HL-60 (cell line): ENCODE measurements at places on chromosomes 5 and 9.
A peak's percentile ranks its signal among the peaks of the same experiment; 100 is the strongest.

- DNase-seq, result no peak
These were observed 186.9 kb downstream of the RGS3 start for GRCh38 chr9:113650207-113651131.

DNA sequence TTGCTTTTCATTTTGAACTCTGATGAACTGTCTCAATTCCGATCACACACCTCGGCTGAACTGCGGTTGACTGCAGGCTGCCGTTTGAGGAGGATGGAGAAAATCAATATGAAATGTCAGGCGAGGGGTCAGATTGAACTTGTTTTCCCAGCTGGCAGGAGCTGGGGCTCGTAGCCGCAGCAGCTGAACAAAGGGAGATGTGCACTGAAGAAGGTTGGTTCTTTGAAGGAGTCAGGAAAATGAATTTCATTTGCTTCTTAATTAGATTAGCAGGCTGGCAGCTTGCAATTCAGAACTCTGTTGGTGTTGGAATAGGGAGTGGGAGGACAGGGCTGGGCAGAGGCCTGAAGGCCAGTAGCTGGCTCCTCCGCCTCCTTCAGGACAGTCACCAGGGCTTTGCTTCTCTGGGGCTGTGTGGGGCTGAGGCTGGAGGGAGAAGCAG, 117.4 kb upstream of the GPR151 start:
- DNase-seq, result no peak

DNA sequence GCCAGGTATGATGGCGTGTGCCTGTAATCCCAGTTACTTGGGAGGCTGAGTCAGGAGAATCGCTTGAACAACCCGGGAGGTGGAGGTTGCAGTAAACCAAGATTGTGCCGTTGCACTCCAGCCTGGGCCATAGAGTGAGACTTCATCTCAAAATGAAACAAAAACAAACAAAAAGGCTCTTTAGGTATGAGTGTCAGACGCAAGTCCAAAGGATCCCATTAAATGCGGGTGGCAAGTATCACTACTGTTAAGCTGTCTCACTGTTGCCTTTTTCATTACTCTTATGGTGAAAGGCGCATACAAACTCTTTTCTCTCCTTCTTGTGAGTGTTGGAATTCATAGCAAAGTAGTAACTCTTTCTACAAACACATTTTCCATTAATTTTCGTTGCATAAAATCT, 688.5 kb upstream of the CHD1 start:
- DNase-seq, result no peak

DNA sequence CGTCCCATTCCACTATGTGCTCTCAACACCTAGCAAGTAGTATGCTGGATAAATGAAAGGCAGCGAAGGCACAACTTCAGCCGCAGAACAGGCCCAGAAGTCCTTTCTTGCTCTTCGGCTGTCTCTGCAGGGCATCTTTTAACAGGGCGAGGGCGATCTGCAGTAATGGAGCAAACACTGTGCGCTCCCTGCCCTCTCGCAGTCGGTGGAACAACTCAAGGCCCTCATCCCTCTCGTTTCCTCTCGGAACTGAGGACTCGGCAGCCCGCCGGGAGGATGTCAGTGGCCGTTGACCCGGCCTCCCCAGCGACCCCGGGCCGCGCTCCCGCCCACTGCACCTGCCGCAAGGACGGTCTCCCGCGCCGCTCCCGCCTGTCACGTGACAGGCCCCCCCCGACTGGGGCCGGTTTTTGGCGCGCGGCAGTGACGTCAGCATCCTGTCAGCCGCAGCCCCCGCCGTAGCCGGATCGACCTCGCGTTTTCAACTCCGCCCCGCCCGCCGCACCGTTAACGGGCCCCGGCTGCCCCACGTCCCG, 1.1 kb downstream of the ZNF367 start:
- DNase-seq, result peak; percentile 75

- no peak for DNase-seq
These were observed 81.0 kb downstream of the MACROH2A1 start for GRCh38 chr5:135318037-135318436.

DNA sequence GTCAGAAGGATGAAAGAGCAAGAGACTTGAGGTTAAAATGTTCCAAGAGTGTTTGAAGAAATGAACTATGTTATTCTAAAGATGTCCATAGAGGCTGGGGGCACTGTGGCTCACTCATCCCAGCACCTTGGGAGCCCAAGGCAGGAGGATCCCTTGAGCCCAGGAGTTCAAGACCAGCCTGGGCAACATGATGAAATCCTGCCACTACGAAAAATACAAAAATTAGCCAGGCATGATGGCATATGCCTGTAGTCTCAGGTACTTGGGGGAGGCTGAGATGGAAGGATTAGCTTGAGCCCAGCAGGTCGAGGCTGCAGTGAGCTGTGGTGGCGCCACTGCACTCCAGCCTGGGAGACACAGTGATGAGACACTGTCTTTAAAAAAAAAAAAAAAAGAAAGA, 2.7 kb downstream of the AOPEP start:
- no peak for DNase-seq

- DNase-seq, result no peak
These were observed 193.9 kb downstream of the ADCY2 start for GRCh38 chr5:7589800-7590199.

DNA sequence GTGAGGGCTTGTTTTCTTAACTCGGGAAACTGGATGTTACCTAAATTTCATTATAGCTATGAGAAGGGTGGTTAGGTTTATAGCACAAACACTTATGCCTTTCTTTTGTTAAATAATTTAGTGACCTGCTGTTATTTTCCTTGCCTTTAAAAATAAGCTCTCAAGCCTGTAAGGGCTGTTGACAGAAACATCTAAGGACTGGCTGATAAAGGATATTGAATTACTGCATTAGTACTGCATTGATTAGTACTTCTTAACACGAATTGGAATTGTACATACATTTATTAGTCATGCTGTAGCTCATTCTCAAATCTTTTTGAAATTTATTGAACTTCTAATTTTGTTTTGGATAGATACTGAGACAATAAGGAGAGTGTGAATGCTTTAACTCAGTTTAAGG, 85.1 kb upstream of the DHFR start:
- DNase-seq, result no peak

DNA sequence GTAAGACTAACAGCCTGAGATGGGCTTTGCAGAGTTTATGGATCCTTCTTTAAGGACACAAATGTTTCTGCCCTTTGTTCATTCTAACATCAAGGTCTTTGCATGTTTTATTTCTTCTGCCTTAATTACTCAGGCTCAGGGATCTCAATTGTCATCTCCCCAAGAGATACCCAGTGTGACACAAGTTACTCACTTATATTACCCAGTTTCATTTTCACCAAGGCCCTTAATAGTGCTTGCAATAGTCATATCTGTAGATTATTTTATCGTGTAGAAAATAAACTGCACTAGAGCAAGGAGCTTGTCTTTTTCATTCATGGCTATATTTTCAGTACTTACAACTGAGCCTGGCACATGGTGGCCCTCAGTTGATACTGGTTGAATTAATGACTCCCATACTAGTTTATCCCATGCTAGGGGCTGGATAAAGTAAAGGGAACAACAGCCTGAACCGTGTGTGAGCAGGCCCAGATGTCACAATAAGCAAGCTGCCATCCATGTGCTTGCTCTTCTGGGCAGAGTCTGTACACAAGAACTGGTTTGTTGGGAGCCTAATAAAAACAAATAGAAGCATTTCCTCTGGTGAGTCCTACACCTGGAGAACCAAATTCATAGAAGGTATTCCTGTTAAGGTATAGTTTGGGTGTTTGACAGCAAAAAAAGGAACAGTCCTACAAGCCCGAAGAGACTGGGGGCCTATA, 112.5 kb upstream of the CD180 start:
- DNase-seq, result no peak

DNA sequence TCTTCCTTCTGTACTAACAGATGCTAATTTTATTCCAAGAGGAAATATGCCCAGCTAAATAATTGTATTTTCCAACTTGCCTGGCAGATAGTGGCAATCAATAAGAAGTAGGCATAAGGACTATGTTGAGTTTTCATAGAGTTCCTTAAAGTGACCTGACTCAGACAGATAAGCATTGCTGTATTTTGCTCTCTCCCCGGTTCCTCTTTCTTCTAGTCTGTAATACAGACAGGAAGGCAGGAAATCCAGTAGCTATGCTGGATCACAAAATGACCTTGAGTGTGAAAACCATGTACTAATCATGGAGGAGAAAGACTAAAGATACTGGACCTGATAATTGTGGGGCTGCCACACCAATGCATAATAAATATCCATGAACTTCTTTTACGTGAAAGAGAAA, 701.7 kb downstream of the CETN3 start:
- DNase-seq, result no peak

DNA sequence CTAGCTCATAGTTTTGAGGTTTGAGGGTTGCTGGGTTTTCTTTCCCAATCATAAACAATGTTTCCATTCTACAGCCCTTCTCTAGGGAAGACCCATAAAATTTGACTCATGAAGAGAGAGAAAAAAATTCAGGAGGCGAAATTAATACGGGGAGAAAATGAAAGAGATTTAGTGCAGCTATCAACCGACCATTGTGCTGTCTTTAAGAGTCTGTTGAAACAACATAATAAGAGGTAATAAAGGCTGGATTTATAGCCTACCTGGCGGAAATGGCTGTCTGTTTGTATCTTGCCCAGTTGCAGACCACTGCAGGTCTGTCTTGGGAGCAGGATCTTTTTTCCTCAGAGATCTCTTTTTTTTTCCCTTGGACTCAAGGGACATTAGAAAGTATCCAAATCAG, 66.9 kb downstream of the TLR4 start:
- DNase-seq, result no peak

DNA sequence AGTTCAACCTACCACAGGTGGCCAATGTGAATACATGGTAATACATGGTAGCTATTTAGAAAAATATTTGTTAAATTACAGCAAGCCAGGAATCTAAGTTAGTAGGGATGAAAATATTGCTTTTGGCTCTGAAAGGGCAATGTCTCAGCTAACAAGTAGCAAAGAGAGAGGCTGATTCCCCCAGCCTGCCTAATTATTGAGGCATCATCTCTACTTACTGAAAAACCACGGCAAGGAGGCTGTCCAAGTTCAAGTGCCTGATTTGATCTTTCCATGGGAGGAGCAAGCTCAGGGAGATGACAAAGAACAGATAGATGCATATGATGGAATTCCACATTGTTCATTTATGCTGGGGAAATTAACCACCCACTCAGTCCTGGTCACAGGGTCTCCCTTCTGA, 28.7 kb upstream of the UBTD2 start:
- DNase-seq, result no peak

DNA sequence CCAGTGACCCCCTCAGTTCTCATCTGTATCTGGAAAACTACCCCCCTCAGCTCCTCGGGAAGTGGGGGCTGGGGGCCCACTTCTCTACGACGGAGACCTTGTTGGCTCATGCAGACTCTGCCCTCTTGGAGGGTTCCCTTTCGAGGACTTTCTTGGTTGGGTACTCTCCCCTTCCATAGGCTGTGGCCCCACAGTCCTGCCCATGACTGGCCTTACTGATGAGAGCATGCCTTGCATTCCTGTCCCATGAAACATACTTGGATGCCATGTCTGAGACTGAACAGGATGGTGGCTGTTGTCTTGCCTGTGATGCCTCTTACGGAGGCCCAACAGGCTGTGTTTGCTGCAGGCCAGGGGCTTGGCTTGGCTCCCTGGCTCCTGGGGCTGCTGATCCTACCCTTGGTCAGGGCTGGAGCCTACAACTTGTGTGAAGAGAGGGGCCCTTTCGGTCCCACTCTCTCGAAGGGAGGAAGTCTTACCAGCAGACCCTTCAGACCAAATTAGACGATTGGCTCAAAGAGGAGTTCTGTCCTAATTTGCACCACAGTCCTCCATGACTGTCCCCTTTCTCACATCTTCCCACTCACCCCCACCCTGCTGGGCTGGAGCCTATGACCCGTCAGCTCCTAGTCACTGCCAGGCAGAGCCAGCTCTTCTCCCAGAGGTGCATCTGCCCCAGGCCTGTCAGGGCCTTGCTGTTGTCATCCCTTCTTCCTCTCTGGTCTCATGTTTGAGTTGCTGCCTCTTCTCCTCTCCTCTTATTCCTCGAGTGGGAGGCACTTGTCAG, 109.9 kb downstream of the CACNA1B start:
- no peak for DNase-seq

GRCh38 chr9:126439402-126439765, 112.8 kb downstream of the MVB12B start:
- DNase-seq, result no peak

- DNase-seq, result no peak
These were observed 52.2 kb upstream of the CKMT2 start for GRCh38 chr5:81180780-81181460.

- no peak for DNase-seq
These were observed 67.7 kb upstream of the RAD23B start for GRCh38 chr9:107215381-107215780.

GRCh38 chr9:69044240-69045219, 9.0 kb downstream of the FXN start:
- DNase-seq, result no peak

DNA sequence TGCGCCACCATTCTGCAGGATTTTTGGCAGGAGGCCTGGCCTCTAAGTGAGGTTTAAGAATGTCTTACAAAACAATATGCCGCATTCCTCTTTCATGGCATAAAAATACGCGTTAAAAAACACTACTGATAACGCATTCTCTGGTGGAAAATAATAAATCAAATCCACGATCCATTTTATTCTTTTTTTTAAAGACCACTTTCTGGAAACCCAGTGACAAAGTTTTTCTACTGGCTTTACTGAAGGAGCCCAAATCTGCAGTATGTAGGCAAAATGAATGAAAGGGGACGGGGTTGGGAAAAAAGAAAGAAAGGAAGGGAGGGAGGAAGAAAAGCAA, 2.0 kb downstream of the SV2C start:
- no peak for DNase-seq

- DNase-seq, result no peak
These were observed 410.1 kb downstream of the DMRT2 start for GRCh38 chr9:1460143-1460769.

DNA sequence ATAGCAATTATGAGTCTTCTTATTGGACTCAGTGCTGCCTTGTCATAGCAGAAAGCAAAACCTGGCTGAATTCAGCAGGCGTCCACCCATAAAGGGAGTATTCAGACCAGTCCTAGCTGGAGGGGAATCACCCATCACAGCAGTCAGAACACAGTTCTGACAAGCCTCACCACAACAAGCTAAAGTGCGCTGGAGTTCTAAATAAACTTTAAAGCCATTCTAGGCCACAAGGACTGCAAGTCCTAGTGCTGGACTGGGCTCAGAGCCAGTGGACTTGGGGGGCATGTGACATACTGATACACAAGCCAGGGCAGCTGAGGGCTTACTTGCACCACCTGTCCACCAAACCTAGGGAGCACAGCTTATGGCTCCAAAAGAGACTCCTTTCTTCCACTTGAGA, 115.3 kb upstream of the PCSK5 start:
- DNase-seq, result no peak

DNA sequence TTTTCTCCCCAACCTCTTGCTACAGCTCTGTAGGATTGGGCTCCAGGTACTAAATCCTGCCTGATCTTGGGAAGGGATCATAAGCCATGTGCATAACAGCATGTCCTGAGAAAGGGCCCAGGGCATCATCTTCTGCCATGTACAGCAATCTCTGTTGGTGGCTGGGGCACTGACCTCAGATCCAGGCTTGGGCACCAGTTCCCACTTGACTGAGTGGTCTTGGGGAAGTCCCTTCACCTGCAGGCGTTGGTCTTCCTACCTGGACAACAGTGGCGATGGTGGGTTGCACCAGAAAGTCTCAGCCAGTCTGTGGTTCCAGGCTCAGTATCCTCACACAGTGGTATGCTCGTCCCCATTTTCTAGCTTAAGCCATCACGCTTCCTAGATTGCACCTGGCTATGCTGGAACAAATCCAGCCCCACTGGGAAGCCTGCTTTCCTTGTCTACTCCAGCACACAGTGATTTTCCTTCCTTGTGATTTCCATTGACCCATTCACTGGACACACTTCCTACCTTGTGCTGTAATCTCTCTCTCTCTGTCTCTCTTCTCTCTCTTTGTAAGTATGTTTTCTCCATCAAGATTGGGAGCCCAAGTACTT, 121.7 kb upstream of the PITX1 start:
- DNase-seq, result no peak

- no peak for DNase-seq
These were observed 212.4 kb upstream of the C9orf72 start for GRCh38 chr9:27785714-27786100.
